Cardiac fibroblast (primary cell): ENCODE measurements at places on chromosomes 6 and 20.

GRCh38 chr20:3436864-3437574 is 29.6 kb upstream of the DNAAF9 start:
- DNase-seq = no peak

- peak; percentile 94 for DNase-seq
Measured at GRCh38 chr20:47330933-47331708, 25.4 kb downstream of the ZMYND8 start.

DNA sequence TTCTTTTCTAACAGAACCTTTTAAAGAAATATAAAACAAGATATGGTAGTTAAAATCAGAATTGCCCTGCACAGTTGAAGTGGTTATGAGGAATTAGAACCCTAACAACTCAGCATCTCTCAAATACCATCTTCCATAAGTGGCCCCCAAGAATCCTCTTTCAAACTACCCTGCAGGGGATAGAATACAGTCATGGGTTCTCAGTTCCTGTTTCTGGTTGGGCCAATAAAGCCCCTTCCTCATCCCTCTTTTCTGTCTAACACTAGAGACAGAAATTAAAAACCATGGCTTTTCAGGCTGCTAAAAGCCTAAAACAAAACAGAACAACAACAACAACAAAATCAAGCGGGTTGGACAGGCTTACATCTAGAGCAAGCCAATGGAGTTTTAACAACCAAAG is 6.7 kb upstream of the LCA5 start:
- no peak for DNase-seq

DNA sequence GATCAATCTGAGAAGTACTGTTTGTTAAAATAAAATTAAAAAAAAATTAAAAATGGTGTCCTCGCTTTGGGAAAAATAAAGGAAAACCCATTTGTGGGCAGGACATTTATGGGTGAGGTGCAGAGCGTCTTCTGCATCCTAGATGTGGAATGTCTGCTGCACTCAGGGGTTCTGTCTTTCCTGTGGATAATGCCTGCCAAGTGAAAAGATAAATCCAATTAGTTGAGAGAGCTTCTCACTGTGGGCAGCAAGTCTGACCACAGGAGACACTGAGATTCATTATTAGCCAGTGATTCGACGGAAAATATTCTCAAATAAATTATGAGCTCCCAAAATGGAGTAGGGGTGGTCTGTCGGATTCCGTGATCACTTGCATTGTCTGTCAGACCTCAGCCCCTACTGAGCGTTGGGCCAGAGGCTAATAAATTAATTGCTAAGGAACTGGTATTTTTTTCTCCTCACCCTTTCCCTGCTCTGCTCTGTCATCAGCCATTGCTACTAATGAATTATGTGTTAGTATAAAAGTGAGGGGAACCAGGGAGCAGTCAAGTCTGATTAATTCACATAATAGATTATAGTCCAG is 10.0 kb downstream of the GMPR start:
- DNase-seq = no peak

DNA sequence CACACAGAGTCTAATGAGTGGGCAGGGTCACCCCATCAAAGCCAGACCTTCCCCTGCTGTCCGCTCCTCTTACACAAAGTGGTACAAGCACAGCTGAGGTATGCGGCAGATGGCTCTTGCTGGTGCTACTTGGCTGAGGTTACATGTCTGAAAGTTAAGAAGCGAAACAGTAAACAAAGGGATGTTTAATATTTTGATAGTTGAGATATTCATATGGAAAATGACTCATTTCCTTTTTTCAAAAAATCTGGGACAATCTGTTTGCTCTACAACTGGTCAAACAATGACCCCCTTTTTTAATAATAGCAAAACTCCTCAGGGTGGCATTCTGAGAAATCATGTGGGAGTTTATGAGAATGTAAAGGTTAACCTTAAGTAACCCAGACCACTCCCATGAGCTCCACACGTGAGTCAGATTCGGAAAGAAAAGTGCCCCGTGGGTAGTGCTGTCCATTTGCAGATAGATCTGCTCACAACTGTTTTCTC is 245.3 kb downstream of the TBXT start:
- DNase-seq = peak; percentile 48

DNA sequence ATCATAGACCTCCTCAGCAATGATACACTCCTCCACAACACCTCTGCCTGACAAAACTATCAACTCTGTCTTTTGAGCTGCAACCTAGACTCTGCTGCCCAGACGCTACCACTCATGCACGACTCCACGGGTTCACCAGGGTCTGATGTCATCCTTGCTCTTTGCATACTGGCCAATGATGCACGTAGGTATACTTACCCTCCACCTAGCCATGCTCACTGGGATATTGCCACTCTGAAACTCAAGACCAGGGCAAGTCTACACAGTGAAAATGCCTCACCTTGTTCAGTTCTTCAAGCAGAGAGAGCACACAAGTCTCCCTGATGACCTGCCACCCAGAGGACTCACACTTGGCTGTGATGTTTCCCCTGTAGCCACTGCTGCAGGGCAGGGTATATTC is 27.7 kb downstream of the ADGRF1 start:
- no peak for DNase-seq

GRCh38 chr20:6707321-6707831 is 60.1 kb upstream of the BMP2 start:
- no peak for DNase-seq

- no peak for DNase-seq
Measured at GRCh38 chr6:137405806-137406205, 88.4 kb downstream of the OLIG3 start.
